ENCODE measurements at places on chromosomes 4 and X.

GRCh38 chr4:172778583-172778982 is 390.0 kb upstream of the GALNT7 start:
- DNase-seq, result no peak

DNA sequence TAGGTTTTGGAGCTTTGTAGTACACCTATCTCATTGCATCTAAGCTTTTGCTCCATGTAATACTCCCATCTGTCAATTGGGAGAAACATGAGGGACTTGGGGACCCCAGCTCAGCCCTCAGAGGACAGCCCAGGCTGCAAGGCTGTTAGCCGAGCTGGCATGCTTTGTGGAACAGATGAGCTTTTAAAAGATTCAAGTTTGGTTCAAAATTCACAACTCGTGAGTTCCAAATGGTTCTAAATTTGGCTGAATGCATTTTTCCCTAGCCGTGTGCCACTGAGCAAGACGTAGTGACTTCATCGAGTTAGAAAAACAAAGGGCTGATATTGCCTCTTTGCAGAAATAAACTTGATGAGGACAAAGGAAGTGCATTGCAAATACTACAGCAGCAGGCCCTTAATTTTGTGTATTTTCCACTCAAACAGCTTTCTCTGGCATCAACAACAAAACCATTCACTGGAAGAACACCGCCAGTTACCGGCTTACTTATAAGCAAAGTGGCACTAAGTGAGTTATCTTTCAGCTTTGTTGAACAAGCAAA is 165.0 kb upstream of the HS3ST1 start:
- no peak for DNase-seq

DNA sequence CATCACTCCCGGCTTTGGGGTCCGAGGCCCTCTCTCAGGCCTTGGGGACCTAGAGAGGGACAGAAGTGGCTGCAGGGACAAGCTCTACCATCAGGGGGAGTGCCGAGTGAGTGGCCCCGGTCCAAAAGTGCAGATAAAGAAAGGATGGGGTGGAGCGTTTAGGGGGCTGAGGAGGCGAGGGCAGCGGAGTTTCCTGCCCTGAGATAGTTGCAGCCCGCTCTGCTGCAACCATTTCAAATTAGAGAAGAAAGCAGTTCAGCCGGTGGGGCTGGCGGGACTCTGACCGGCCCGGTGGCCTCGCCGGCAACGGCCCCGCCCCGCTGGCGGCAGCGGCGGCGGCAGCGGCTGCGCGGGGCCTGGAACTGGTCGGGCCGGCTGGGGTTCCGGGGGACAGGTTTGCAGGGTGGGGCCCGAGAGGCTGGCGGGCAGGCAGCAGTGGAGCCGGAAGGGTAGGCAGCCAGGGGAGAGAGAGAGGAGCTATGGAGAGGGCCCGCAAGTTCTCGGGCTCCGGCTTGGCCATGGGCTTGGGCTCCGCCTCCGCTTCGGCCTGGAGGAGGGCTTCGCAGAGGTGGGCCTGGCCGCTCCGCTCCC is 7.6 kb downstream of the DLG3 start:
- DNase-seq, result peak; percentile 13

DNA sequence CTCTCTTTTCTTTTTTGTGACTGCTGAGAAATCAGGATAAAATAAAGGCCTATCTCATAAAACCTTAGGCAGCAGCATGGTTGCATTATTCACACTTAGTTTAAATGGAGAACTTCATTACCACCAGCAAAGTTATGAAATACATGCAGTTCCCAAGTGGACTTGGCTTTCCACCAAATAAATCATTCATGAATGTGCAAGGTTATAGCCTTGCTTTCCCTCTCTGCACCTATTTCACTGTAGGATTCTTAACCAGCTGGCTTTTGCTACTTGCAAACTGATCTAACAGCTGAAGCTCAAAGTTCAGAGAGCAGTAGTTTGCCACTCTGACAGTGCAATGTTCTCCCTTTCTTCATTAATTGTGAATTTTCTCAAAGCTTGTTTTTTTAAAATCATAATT is 140.1 kb upstream of the SMIM31 start:
- DNase-seq, result no peak

- DNase-seq, result peak; percentile 18
Observed at GRCh38 chr4:106898621-106899230, 137.4 kb downstream of the DKK2 start.

GRCh38 chr4:32684160-32684559 is 1964.0 kb downstream of the PCDH7 start:
- DNase-seq, result no peak

GRCh38 chr4:118047043-118047442 is 12.8 kb downstream of the NDST3 start:
- DNase-seq, result no peak

- DNase-seq, result no peak
Observed at GRCh38 chr4:118935819-118936218, 47.2 kb downstream of the SYNPO2 start.

- no peak for DNase-seq
Observed at GRCh38 chr4:18578307-18578706, 556.8 kb upstream of the LCORL start.

DNA sequence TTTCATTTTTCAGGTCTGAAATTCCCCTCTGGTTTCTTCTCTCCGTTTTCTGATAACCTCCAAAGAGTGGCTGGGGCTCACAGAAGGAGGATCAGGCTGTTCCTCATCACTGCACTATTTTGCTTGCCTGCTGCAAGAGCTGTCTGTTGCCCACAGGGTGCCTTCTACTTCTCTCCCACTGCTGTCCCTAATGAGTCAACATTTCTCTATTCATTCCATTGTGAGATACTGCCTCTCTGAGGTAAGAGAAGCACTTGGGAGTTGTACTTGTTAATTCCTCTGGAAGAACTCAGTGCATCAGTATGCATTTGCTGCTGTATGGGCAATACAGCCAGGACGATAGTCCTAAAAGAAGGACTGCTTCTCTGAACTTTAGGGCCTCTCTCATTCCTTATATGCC is 34.8 kb downstream of the CT47B1 start:
- no peak for DNase-seq

DNA sequence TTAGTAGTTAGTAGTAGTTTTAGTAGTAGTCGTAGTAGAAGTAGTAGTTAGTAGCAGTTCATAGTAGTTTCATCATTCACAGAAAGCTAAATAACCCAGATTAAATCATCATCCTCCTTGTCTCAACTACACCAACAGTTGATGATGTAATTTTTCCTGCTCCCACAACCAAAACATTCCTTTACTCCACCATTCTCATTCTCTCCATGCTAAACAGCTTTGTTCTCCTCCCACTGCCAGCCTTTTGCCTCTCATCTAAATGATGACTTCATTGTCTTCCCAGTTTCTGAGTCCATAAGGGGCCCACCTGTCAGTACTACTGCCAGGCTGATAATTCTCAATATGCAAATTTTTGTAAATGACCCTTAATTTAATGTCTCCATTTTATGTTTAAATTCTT is 68.9 kb downstream of the ARHGAP24 start:
- no peak for DNase-seq

DNA sequence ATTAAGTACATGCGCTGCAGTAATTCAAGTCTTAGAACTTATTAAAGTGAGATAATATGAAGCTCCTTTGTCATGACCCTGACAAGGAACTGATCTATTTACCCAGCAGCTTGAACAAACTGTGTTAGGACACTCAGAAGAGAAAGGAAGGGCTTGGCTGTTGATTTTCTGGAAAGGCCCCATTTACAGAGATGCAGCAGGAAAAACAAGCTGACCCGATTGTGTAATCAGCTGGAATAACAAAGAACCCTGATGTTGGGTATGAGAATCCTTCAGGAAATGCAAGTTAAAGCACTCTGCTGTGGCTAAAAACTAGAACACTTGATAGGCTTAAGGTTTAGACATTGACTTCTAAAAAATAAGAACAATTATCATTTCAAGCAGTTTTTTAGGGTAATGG is 64.8 kb downstream of the TBC1D9 start:
- no peak for DNase-seq

GRCh38 chrX:12974796-12975669 is at the start of gene TMSB4X:
TSS of gene TMSB4X (plus strand) at chrX:12975110.
- peak; percentile 2 for DNase-seq

- no peak for DNase-seq
Observed at GRCh38 chrX:97806238-97806637, 922.5 kb downstream of the RPA4 start.

GRCh38 chr4:155481150-155481549 is 104.4 kb upstream of the MAP9 start:
- no peak for DNase-seq

DNA sequence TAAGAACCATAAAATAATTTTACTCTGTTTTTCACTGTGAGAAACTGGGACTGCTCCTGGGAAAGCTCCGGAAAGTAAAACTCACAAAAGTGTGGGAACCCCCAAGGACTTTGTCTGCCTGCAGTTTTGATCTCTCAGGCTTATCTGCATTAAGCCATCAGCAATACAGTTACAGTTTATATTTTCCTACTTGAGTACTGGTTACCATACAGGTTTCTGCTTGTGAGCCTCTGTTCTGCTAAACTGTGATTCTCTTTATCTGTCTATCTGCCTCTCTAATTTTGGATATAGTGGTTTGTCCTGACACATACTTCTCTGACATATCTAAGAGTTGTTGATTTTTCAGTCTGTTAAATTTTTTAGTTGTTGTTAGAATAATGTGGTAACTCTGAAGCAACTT is 11.6 kb downstream of the PABPC4L start:
- DNase-seq, result no peak

DNA sequence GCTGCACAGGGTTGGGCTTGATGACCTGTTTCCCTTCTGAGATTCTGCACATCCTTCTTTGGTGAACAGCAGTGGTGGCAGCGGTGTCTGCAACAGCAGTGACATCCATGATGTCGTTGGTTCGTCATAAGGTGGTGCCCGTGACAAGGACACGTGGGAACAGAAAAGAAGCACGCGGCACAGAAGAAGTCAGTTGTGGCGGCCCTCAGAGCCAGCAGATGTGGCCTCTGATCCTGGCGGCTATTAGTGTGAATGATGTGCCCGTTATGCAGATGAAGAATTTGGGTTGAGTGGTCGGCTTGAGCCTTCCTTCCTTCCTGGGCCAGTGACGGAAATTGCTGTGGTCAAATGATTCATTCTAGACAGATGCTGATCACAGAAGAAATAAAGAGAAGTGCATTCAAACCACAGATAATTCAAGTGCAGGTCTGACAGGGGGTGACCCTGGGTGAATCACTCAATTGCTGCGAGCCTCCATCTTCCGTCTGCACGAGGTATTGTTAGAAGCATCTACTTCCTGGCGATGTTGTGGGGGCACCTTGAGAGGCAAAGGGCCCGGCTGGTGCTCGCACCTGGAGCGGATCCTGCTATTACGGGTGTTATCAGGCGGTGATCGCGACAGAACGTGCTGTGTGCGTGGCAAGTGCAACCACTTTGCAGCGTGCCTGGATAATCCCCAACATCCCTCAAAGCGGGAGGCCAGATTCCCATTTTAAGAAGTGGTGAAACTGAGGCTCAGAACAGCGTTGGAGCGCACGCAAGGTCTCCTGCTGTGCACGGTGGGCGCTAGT is 215.2 kb upstream of the PSAPL1 start:
- no peak for DNase-seq

DNA sequence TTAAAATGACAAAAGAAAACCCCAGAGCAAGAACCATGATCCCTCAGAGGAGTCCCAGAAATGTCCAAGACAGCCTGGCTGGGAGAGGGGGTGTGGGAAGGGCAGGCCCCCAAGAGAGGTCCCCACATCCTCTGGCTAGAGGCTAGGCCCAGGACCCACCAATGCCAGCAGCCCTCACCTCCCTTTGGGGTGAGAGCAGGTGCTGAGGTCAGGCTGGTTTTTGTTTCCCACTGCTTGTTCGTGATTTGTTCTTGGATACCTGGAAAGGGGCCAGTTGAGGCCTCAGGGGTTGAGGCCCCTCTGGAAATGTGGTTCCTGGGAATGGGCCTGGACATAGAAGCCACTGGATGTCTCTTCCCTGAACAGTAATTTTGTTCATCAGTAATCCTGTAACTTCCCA is 2.3 kb upstream of the GRSF1 start:
- no peak for DNase-seq

DNA sequence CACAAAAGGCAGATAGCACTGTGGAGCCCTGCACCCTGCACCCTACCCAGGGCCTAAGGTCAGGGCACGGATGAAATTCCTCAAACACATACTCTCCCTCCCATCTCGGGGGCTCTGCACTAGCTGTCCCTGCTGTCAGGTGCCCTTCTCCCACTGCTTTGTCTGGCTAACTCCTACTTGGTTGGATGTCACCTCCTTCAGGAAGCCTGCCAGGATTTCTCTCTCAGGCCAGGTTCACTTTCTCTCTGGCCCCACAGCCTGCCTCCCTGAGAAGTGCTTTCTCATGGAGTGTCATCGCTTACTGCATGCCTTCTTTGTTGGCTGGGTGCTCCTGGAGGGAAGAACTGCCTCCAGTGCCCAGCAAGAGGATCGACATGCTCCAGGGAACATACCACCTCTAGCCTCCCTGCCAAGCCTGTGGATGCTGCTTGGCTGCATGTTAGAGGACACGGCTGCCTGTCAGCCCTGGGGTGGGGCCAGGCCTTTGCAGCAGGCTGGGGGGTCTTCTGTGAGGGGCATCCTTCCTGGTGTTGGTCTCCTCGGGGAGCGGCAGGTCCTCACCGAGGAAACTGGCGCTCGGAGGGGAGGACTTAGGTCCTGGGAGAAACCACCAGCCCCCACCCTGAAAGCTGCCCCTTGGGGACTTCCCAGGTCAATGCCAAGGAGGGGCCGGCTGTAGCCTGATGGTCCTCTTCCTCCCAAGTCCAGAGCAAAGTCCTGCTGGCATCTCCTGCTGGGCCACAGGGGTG is 15.0 kb downstream of the ABLIM2 start:
- no peak for DNase-seq

Measured in NCI-H1048 (cell line).